CD4-positive, alpha-beta T cell treated with Interleukin-6 for 4 hours (primary cell): ENCODE measurements at places on chromosomes 6 and 20.

DNA sequence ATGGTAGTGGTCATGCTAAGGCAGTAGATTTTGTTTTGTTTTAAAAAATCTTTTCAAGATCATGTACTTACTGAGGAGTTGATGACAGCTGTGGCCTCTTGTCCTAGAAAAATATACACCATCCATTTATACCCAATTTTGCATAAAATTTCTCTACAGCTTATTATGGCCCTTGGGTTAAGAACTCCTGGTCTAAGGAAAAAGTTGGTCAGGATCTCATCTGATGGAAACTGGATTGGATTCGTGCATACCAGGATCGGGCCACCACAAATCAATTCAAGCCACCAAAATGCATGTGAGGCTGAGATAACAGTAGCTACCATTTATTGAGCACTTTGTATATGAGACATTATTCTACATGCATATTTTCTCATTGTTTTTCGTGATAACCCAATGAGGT is 244.4 kb downstream of the ZFAND3 start:
- DNase-seq, result no peak

- no peak for DNase-seq
Measured at GRCh38 chr20:10376270-10377075, 57.5 kb downstream of the MKKS start.

DNA sequence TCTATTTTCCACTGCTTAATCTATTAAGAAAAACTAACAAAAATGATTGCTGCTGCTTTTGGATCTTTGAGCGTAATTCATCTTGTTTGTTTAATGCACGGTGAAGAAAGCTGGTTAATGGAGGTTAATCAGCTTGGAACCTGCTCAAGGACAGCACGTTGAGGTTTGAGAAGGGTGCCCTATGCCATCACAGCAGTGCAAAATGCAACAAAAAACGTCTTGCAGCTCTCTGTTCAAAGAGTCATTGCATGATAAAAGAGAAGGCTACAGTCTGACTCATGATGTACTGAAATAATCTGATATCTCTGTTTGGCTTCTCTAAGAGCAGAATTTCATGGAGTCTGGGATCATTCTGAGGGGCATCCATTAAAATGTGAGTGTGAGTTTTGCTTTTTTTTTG is 80.6 kb upstream of the PREP start:
- no peak for DNase-seq

GRCh38 chr6:81977486-81977885 is 225.0 kb upstream of the TENT5A start:
- DNase-seq, result no peak

DNA sequence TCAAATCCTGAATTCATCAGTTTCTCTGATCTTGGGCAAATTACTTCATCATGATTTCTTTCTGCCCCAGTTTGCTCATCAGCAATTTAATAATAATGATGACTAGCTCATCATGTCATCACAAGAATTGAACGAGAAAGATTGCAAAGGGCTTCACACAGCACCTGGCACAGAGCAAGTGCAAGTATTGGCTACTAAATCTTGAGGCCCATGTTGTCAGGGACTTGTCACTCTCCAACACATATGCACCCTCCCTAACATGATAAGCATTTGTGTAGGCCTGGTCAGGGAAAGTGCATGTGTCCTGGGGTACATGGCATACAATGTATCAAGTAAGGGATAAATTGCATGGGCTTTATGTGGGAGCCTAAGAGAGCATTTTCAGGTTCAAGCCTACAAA is 6.4 kb downstream of the SMLR1 start:
- DNase-seq, result no peak

GRCh38 chr6:95686272-95686671 is 108.9 kb downstream of the MANEA start:
- no peak for DNase-seq

DNA sequence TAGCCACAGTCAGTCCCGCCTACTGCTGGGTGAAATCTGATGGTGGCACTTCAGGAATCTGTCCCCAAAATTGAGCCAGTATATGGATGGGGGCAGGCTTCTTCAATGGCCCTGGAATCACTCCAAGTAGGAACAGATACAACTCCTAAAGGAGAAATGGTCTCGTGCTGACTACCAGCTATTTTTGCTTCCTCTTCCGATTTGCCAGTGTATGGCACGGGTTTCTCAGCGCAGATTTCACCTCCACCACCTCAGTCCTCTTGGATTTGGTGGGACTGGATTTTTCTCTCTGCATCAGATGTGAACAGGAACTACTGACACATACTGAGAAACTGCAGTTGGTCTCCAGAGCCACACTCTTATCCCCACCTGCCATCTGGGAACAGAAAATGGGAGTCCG is 27.2 kb downstream of the PNPLA1 start:
- DNase-seq, result no peak

- DNase-seq, result no peak
Measured at GRCh38 chr6:145147559-145147958, 587.8 kb downstream of the EPM2A start.

- no peak for DNase-seq
Measured at GRCh38 chr6:56324396-56324795, 77.0 kb upstream of the COL21A1 start.

GRCh38 chr6:73139681-73140383 is 85.5 kb downstream of the KHDC1L start:
- DNase-seq, result no peak

- no peak for DNase-seq
Measured at GRCh38 chr6:147238164-147238563, 33.9 kb downstream of the STXBP5 start.

DNA sequence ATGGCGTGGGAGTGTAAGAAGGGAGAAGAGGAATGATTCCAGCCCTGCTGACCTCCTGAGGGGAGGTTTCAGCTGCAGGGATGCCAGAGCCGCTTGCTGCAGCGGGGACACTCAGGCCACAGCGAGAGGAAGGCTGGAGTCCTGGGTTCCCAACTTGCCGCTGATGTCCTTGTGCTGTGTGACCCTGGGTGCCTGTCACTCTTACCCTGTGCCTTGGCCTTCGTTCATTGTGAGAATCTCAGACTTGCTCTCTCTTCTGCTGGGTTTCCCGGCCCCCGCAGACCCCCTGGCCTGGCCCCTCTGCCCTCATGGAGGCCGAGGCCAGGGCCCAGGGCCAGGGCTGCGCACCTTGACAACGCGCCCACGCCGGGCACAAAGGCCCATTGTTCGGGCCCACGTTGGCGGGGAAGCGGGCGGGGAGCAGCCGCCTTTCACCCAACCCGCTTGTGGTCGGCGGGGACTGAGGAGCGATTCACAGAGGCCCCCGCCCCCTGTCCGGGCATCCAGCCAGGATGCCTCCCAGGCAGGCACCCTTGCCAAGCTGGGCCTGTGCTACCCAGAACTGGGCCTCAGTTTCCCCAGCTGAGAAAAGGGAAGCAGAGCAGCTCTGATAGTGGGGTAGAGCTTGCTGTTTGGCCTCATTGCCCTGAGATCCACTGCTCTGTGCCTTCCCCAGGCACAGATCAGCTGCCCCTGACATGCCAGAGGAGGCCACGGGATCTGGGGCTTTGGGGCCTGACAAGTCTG is 52.4 kb downstream of the CEBPB start:
- DNase-seq, result no peak

- no peak for DNase-seq
Measured at GRCh38 chr20:51492167-51493092, 50.1 kb downstream of the NFATC2 start.

GRCh38 chr6:37583261-37583660 is 83.6 kb upstream of the CCDC167 start:
- DNase-seq, result no peak

DNA sequence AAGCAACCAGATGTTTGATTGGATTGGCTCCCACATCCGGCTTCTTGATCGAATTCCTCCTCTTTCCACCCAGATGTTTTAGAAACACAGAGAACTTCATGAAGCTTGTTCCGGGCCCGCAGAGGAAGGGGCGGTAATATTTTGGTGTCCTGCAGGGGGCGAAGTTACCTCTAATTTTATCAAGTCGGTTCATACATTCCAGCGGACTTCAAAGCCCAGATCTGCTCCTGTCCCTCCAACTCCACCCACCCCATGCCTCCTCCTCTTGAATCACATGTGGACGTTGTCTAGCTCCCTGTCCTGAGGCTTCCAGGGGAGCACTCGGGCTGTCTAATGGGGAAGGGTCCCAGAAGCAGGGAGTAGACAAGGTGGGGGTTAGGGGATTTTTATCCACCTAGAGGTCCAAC is 2.9 kb upstream of the BMP6 start:
- DNase-seq, result peak; percentile 62

DNA sequence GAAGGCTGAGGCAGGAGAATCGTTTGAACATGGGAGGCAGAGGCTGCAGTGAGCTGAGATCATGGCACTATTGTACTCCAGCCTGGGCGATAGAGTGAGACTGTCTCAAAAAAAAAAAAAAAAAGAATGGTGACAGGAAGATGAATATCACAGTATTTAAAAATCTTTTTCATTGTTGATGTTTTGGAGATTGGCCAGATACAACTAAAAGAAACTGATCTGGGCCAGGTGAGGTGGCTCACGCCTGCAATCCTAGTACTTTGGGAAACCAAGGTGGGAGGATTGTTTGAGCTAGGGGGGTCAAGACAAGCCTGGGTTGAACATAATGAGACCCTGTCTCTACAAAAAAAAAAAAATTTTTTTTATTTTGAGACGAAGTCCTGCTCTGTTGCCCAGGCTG is 52.1 kb downstream of the TRAF3IP2 start:
- no peak for DNase-seq

DNA sequence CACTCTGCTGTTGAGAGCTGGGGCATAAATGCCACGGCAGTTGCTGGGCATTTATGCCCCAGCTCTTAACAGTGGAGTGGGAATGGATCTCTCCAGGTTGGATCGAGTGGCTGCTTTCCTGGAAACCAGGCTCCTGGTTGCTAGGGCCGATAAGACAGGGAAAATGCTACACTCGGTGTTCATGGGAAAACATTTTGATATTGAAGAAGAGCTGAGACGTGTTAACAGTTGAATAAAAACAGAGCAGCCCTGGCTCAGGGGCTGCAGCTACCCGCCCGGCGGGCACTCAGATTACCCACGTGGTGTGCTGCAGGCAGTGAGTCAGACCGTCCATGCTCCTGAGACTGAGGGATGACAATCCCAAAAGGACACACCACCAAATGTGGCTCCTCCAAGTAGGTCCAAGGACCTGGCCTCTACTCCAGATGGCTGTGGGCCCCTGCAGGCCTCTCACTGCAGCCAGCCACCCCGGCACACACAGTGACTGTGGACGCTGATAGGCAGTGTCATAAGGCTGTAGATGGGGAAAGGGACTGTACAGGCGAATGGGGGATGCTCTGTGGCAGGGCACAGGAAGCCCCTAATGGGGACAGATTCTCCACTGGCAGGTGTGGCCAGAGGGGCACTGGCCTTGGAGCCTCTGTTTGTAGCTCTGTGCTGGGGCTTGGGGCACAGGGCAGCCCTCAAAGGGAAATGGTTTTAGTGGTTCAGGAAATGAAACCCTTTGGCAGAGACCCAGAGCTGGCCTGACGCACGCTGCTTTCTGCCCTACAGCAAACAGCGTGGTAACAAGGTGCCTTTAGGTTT is 237.8 kb downstream of the LY86 start:
- no peak for DNase-seq

- DNase-seq, result no peak
Measured at GRCh38 chr6:154969796-154970195, 25.3 kb upstream of the TIAM2 start.

DNA sequence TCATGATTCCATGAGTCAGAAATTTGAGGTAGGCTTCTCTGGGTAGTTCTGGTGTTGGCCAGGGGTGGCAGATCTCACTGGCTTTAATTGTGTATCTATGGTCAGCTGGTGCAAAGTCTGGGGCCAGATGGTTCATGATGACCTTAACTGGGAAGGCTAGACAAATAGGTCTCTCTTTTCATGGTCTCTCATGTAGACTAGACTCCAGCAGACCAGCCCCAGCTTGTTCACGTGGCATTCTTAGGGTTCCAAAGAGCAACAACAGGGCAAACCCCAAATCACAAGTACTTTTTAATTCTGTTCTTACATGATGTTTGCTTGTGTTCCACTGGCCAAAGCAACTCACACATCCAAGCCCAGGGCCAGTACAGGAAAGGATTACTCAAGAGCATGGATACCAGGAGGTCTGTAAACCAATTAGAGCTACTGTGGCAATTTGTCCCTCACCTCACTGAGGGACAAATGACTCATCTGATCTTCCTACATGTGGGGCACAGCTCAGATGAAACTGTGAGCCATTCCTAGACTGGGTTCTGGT is 79.5 kb upstream of the PBOV1 start:
- no peak for DNase-seq

DNA sequence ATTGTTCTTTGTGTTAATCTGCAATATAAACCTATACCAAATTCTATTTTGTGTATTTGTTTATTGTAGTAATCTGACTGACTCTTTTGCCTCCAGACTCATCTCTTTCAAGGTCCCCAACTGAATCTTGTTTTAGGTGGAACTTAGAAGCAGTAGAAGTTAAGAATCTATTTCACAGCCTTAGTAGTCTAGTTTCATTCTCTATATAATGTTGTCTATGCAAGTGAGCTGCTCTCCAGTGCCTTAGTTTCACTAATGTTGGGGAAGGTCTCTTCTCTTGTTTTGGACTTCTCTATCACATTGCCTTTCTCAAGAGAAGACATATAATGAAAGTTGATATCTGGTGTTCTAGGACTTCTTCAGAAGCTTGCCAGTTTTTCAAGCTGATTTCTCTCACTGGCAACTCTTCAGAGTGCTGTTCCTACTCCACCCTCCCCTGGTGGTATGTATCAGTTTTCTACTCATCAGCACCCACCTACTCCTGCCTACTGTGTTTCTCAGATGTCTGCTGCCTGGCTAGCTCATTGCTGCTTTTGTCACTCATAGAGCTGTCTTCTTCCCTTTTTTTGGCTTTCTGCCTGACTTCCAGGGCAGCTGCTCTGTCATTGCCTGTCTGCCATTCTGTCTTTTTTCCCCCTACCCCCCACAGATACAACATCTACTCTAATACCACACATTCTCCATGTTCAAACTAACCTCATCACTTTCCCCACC is 82.1 kb downstream of the PTPRA start:
- no peak for DNase-seq
